A549 treated with CpdA at 1 μM for 4 hours (cell line): ENCODE measurements at places on chromosomes 11 and 22. TPM values are rescaled to one million over a fixed set of nuclear protein-coding genes. Genes with fewer than 3 reads are reported as not detected.

The OR4C13 gene
- total RNA-seq = not detected in 5 replicates

The SCGB1C1 gene
- total RNA-seq = not detected in 5 replicates

The C11orf21 gene
- not detected in 5 replicates for total RNA-seq

The APOBEC3A gene
- 0.21 TPM in 1 of 5 replicates, not detected in the others for total RNA-seq

The PARVB gene
- 35.1 to 41.8 TPM (median 39.3 TPM) in 5 replicates for total RNA-seq

The ST14 gene
- total RNA-seq = 0.05 to 0.16 TPM (median 0.13 TPM) in 4 of 5 replicates, not detected in the other

The VWCE gene
- 0.55 to 0.91 TPM (median 0.64 TPM) in 5 replicates for total RNA-seq
